ENCODE measurements at places on chromosomes 1 and 21. TPM values are rescaled to one million over a fixed set of nuclear protein-coding genes. Genes with fewer than 3 reads are reported as not detected.

CSF3R gene
- not detected for total RNA-seq

TAL1 gene
- 77.9 TPM for total RNA-seq

RASSF5 gene
- 0.13 TPM for total RNA-seq

PLEKHG5 gene
- 21.2 TPM for total RNA-seq

ZNF697 gene
- 16.8 TPM for total RNA-seq

RNF223 gene
- not detected for total RNA-seq

HORMAD1 gene
- total RNA-seq, result not detected

PDZK1 gene
- not detected for total RNA-seq

HSD3B1 gene
- total RNA-seq, result not detected

SDC3 gene
- total RNA-seq, result 58.0 TPM

ADORA3 gene
- not detected for total RNA-seq

OLFML3 gene
- total RNA-seq, result 7.2 TPM

CYP4X1 gene
- total RNA-seq, result 3.4 TPM

CR1L gene
- total RNA-seq, result not detected

NUP210L gene
- under 0.01 TPM for total RNA-seq

SPATA45 gene
- not detected for total RNA-seq

PSEN2 gene
- 42.7 TPM for total RNA-seq

FYB2 gene
- total RNA-seq, result under 0.01 TPM

FMN2 gene
- not detected for total RNA-seq

AMY1A gene
- not detected for total RNA-seq

CADM3 gene
- not detected for total RNA-seq

PRKAA2 gene
- total RNA-seq, result 1.7 TPM

SPAG17 gene
- not detected for total RNA-seq

SERPINC1 gene
- total RNA-seq, result not detected

PRAMEF12 gene
- total RNA-seq, result not detected

CXADR gene
- total RNA-seq, result 48.3 TPM

FNBP1L gene
- 37.0 TPM for total RNA-seq

LCE1C gene
- not detected for total RNA-seq

RNF2 gene
- 30.6 TPM for total RNA-seq

TEX38 gene
- not detected for total RNA-seq

LORICRIN gene
- not detected for total RNA-seq

OR6K3 gene
- not detected for total RNA-seq

TPM3 gene
- 390 TPM for total RNA-seq

TSPAN2 gene
- total RNA-seq, result 5.9 TPM

TRIM46 gene
- 1.8 TPM for total RNA-seq

DAB1 gene
- total RNA-seq, result under 0.01 TPM

HOOK1 gene
- under 0.01 TPM for total RNA-seq

KCTD3 gene
- total RNA-seq, result 55.5 TPM

PANK4 gene
- 25.9 TPM for total RNA-seq

KLHDC8A gene
- not detected for total RNA-seq

NMNAT2 gene
- total RNA-seq, result 0.51 TPM

MCOLN3 gene
- not detected for total RNA-seq

ZNF692 gene
- total RNA-seq, result 6.6 TPM

ITPKB gene
- total RNA-seq, result 31.6 TPM

OPTC gene
- total RNA-seq, result not detected

CCDC185 gene
- not detected for total RNA-seq

CLSTN1 gene
- 43.8 TPM for total RNA-seq

LPAR3 gene
- not detected for total RNA-seq

KRTAP21-2 gene
- not detected for total RNA-seq

KIAA0040 gene
- 9.2 TPM for total RNA-seq

LRRC3 gene
- total RNA-seq, result 1.8 TPM

CACNA1S gene
- not detected for total RNA-seq

RNF186 gene
- not detected for total RNA-seq

TMEM52 gene
- 0.13 TPM for total RNA-seq

GPBP1L1 gene
- total RNA-seq, result 74.6 TPM

ZNF695 gene
- 1.0 TPM for total RNA-seq

IFI16 gene
- total RNA-seq, result 35.5 TPM

Data from dermis microvascular lymphatic vessel endothelial cell (primary cell).